Right ventricle myocardium inferior (tissue), 1 donor: ENCODE measurements at places on chromosomes 6 and 20. TPM values are rescaled to one million over a fixed set of nuclear protein-coding genes. Genes with fewer than 3 reads are reported as not detected.
A peak's percentile ranks its signal among the peaks of the same experiment; 100 is the strongest.

DNA sequence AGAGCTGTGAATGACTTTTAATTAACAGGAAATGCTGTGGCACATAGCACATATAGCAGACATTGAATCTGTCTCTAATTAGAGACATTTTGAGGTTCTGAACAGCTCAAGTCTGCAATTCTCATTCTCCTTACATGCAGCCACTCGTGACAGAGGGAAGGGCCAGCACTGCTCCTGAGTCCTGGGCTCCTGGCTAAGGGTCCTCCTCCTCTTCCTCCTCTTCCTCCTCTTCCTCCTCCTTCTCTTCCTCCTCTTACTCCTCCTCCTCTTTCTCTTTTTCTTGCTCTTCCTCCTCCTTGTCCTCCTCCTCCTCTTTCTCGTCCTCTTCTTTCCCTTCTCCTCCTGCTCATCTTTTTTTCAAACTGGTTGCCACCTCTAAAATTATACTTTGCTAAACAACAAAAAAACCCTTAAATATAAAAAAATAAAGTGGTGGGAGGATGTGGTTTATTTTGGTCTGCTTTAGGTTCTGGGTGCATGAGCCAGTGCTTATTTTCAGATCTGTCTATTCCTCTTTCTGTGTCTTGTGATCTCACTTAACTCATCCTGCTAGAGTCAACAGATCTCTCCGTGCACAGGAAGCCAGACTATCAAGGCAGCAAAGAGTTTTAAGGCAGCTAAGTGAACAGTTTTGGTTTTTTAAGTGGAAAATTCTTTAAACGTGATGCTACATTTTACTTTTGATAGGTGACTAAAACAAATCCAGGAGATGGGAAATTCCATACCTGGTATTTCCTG, 159.3 kb downstream of the CD83 start:
- DNase-seq = no peak

The MLIP gene
- 407 TPM for total RNA-seq

DNA sequence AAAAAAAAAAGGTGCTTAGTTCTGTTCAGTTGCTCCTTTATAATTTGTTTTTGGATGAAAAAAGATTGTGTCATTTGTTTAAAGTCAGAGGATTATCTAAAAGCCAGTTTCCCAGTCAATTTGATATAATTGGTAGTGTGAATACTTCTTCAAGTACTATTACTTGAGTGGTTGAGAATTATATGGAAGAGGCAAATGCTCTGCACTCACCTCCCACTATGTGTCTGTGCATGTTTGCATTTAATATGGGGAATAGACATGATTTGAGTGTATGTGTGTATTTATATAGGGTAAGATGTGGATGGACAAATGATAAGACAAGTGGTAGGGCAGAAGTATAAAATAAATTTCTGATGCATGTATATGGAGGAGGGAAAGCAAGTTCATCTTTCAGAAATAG, 15.8 kb downstream of the GJA1 start:
- DNase-seq = no peak

DNA sequence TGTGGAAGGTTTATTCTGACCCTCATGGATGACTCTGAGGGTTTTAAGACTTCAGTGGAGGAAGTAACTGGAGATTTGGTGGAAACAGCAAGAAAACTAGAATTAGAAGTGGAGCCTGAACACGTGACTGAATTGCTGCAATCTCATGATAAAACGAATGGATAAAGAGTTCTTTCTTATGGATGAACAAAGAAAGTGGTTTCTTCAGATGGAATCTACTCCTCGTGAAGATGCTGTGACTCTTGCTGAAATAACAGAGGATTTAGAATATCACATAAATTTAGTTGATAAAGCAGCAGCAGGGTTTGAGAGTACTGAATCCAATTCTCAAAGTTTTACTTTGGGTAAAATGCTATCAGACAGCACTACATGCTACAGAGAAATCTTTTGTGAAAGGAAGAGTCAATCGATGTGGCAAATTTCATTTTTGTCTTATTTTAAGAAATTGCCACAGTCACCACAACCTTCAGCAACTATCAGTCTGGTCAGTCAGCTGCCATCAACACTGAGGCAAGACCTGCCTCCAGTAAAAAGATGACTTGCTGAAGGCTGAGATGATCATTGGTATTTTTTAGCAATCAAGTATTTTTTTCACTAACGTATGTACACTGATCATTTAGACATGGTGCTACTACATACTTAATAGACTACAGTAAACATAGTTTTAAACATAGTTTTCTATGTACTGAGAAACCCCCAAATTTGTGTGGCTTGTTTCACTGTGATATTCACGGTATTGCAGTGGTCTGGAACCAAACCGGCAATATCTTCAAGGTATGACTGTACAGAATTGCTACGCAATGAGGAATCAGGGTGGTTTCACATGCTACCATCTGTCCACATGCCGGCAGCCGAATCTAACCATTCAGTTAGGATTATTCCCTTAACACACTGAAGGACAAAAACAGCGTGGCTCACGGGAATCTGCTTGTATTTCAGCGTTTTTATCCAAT, 149.0 kb downstream of the MYB start:
- DNase-seq = no peak

DNA sequence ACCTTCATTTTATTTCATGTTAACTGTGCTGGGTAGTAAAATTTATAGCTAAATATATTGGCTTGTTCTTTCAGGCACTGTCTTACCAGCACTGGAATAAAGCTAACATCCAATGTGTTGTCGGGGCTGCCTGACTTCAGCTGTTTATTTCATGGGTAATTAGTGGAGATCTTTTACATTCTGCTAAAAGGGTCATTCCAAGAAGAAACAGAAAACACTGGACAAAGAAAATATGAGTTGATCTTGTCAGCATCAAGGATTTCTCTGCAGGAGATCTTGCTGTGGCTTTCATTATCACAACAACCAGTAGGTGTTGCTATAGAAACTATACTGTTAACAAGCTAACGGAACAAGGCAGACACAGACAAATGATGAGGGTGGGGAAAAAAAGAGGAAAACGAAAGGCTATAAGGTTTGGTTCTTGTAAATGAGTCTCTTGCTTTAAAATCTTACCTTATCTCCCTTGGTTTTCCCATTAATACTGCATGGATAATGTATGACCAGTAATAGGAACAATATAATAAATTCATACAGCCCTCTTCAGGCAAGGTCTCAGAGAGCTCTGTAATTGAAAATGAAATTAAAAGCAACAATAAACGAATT, 206.8 kb downstream of the SIM1 start:
- no peak for DNase-seq

The HECA gene
- total RNA-seq = 54.9 TPM

The NRSN1 gene
- total RNA-seq = not detected

The NINL gene
- total RNA-seq = 7.8 TPM

DNA sequence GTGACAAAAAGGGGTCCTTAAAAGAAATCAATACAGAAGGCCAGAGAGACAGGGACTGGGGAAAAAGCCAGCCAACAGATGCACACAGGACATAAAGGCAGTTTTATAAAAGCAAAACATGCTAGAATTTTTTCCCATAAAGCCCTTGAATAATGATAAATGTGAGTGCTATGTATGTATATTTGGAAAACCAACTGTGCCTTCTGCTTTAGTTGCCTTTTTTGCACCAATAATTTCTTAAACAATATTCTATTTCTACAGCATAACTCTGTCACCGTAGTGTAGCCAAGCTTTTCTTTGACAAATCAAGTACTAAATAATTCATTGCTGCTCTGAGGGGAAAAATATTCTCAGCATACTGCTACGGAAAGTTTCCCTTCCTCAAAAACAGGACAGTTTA, 730.6 kb upstream of the NRSN1 start:
- DNase-seq = no peak

DNA sequence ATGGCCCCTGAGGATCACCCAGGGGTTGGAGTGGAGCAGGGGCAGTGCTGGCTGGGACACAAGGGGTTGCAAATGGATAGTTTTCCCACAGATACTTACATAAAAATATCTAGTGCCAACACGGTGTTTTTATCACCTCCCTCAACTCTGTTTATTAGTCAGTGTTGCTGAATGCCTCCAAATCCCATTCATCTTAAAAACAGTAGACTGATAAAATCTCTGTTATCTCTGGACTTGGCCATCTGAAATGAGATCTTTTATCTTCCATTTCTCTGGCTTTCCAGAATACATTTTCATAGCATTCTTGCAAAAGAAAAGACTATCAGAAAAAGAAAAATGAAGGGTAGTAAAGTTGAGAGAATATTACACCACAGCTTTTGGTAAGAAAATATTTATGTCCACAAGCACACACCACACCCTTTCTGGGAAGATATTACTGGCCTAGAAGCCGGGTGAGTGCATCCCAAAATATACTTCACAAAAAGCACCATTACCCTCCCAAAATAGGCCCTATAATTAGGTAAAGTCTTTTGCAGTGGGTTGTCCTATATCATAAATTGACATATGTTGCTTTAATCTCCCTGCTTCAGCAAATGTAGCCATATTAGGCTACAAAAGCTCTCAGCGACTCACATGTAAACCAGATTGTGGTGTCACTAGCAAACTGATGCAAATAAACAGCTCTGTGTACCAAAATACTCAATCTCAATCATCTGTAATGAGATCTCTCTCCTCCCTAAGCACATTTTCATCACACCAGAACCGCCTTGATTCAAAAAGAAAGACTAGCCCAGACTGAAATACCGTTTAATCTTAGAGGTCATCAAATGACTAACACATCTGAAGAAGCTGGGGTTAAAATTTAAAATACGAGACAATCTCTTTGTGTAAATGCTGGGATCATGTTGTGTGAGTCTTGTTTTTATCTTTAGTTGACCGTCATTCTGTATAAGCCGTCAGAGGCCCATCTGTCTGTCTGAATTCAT, 96.7 kb downstream of the FYN start:
- DNase-seq = no peak

The COL9A1 gene
- 0.14 TPM for total RNA-seq

DNA sequence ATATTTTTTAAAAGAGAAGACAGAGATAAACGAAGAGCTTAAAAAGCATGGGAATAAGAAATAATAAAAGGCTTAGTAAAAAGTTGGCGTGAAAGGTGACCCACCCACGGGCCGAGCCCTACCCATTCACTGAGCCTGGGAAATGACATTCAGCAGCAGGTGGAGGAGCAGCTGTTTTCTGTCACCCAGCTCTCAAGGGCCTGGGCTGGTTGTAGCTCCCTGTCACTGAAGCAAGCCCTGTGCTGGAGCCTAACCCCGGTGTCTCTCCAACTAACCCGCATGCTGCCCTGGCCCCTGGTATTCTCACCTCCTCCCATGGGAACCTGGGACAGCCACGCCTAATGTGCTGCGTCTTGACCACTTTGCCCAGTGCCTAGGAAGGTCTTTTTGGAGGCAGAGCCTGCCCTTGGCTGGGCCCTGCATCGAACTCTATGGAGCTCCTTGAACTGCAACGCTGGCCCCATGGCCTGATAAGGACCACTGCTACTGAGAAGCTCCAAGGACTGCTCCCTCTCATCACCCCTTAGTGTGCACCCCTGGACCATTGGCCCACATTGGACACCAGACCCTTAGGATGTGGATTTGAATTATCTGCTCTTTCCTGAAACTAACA, 68.8 kb upstream of the IYD start:
- no peak for DNase-seq

The CST4 gene
- not detected for total RNA-seq

DNA sequence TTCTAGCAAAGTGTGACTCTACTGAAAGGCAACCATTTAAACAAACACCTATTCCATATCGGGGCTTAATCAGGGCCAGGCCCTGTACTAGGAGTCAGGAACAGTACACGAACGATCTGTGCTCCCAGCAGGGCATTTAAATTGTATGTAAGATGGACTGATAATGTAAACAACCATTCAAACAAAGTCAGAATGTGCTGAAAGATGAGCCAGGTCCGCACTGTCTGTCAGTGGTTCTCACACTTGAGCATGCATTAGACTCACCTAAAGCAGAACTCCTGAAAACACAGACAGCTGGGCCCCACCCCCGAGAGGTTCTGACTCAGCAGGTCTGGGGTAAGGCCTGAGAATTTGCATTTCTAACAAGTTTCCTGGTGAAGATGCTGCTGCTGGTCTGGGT, 81.6 kb downstream of the PXDC1 start:
- no peak for DNase-seq

DNA sequence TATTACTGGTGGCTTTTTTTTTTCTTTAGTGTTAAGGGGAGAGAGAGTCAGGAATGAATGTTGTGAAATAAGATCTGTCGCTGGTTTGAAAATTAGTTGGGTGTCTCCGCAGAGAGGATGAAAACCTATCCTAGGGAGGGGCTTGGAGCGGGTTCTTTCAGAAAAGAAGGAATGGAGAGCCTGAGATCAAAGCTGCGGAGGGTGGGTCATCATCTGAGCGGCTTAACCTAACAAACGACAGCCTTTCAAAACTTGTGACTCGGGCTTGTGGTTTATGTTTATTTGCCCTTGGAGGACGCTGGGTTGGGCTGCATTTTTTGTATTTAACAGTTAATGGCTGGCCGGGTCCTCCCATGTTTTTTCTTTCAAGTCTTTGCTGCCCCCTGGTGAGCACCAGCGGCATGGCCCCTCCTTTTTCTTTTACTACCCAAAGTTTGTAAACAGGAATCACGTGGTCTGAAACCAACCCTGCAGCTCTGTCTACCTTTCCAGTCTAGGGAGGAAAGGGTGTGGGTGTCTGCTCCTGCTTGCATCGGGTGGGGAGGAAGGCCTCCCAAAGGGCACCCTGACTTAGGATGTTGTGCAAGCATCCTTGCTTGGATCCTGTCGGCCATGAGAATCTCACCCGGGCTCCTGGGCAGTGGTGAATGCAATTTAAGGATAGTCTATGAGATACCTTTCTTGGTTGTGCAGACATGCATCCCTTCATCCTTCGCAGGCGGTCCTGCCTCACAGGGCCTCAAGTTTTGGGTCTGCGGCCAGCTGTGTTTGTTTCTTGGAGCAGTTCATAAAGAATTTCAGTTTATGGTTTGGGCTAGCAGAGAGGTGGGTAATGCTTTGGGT, 2.2 kb downstream of the PIM1 start:
- DNase-seq = peak; percentile 89

The DAAM2 gene
- total RNA-seq = 14.7 TPM

- DNase-seq = no peak
Measured at GRCh38 chr6:71902261-71902660, 15.9 kb downstream of the RIMS1 start.

DNA sequence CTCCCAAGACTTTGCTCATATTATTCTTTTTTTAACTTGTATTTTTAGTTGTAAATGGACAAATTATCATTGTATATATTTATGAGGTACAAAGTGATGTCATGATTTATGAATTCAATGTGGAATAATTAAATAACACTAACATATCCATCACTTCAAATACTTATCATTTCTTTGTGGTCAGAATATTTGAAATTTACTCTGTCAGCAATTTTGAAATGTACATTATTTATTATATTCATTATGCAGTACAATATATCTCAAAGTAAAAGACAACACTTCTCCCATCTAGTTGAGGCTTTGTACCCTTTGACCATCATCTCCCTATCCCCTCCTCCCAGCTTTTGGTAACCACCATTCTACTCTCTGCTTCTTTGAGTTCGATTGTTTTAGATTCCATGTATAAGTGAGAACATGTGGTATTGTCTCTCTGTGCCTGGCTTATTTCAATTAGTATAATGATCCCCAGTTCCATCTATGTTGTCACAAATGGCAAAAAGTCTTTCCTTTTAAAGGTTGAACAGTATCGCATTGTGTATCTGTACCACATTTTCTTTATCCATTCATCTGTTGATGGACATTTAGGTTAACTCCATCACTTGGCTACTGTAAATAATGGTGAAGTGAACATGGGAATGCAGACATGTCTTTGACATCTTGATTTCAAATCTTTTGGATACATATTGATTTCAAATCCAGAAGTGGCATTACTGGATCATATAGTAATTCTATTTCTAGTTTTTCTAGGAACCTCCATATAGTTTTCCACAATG, 197.2 kb downstream of the KIF6 start:
- no peak for DNase-seq

GRCh38 chr6:43089874-43090558, 13.9 kb downstream of the PTK7 start:
- DNase-seq = no peak
